ENCODE measurements at places on chromosomes 7 and 10. TPM values are rescaled to one million over a fixed set of nuclear protein-coding genes. Genes with fewer than 3 reads are reported as not detected.

DNA sequence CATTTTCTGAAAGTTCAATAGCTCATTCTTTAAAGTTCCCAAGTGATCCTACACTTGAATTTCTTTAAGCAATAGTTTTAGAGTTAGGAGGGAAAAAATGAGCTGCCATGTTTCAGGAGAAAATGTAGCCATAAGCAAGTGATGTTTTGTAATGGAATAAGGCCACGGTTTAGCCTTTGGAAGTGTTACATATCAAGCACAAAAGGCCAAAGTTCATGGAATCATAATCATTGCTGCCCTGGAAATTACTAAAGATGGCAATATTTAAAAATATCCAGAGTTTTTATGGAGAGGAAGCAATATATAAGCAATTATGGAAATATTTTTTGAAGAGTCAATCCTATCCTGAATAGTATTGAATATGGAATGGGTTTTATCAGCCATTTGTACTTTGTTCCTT, 68.4 kb downstream of the ETV1 start:
- DNase-seq = no peak

- DNase-seq = peak; percentile 65
Observed at GRCh38 chr10:92517034-92517655, 56.7 kb downstream of the IDE start.

GRCh38 chr7:108724251-108725100, 154.8 kb downstream of the DNAJB9 start:
- no peak for DNase-seq

DNA sequence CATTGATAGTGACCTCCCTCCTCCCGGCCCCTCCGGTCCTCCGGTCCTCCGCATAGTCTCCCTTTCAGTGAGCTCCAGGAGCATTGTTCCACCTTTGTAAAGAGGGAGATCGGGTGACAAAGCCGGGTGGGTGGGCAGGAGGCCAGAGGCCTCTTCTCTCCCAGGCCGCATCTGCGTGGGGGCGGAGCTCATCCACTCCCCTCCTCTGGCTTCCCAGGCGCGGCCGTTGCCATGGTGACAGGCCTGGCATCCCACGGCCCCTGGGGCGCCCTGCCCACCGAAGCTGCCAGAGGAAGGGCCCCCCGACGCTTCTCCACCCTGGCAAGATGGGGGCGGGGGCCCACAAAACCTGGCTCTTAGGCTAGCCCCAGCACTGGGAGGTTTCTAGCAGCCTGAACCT, 4.4 kb upstream of the FZD9 start:
- DNase-seq = no peak

- DNase-seq = no peak
Observed at GRCh38 chr7:14073543-14073942, 84.1 kb upstream of the ETV1 start.

TECPR1 gene
- 16.7 TPM for total RNA-seq
